Foreskin keratinocyte (primary cell): ENCODE measurements at places on chromosomes 2 and 18. TPM values are rescaled to one million over a fixed set of nuclear protein-coding genes. Genes with fewer than 3 reads are reported as not detected.

The YPEL5 gene
- 27.8 and 35.3 TPM in 2 replicates for polyA plus RNA-seq

The SLC9A2 gene
- polyA plus RNA-seq: 0.02 and 0.17 TPM in 2 replicates

The TEX44 gene
- polyA plus RNA-seq: not detected in 2 replicates

The CCL20 gene
- polyA plus RNA-seq: 0.60 and 0.70 TPM in 2 replicates

The GTF2A1L gene
- polyA plus RNA-seq: 0.04 TPM in 1 of 2 replicates, not detected in the other

The APCDD1 gene
- polyA plus RNA-seq: 2.0 and 4.8 TPM in 2 replicates

The VWA3B gene
- 0.06 TPM in 1 of 2 replicates, not detected in the other for polyA plus RNA-seq

The CYTIP gene
- polyA plus RNA-seq: not detected in 2 replicates

The FOXD4L1 gene
- 0.02 TPM in 2 replicates for polyA plus RNA-seq

The POTEC gene
- not detected in 2 replicates for polyA plus RNA-seq

The RAB10 gene
- polyA plus RNA-seq: 62.3 and 72.1 TPM in 2 replicates

The GREB1L gene
- polyA plus RNA-seq: 0.63 and 1.2 TPM in 2 replicates

The MALT1 gene
- 11.0 and 13.0 TPM in 2 replicates for polyA plus RNA-seq

The SLC5A7 gene
- not detected in 2 replicates for polyA plus RNA-seq

The HMSD gene
- polyA plus RNA-seq: 9.0 and 10.7 TPM in 2 replicates

The HOXD9 gene
- 0.21 and 0.47 TPM in 2 replicates for polyA plus RNA-seq

The NFU1 gene
- 60.1 and 63.0 TPM in 2 replicates for polyA plus RNA-seq

The NGEF gene
- polyA plus RNA-seq: 0.01 TPM in 1 of 2 replicates, not detected in the other

The SULT1C4 gene
- polyA plus RNA-seq: not detected in 2 replicates

The DLX1 gene
- 5.9 and 6.5 TPM in 2 replicates for polyA plus RNA-seq

The MC5R gene
- not detected in 2 replicates for polyA plus RNA-seq

The TWIST2 gene
- 32.5 and 34.4 TPM in 2 replicates for polyA plus RNA-seq

The VIT gene
- not detected in 2 replicates for polyA plus RNA-seq

The SERPINB5 gene
- polyA plus RNA-seq: 157 and 172 TPM in 2 replicates

The CNDP1 gene
- polyA plus RNA-seq: not detected in 2 replicates

The SF3B6 gene
- 232 and 280 TPM in 2 replicates for polyA plus RNA-seq

The GNLY gene
- not detected in 2 replicates for polyA plus RNA-seq

The METAP1D gene
- 3.8 and 4.0 TPM in 2 replicates for polyA plus RNA-seq

The CRYGD gene
- not detected in 2 replicates for polyA plus RNA-seq

The CCDC138 gene
- 2.8 and 3.7 TPM in 2 replicates for polyA plus RNA-seq

The NIF3L1 gene
- 30.7 and 38.1 TPM in 2 replicates for polyA plus RNA-seq

The TMEM185B gene
- polyA plus RNA-seq: 10.7 and 11.4 TPM in 2 replicates

The UGT1A3 gene
- polyA plus RNA-seq: 0.40 and 0.58 TPM in 2 replicates

The ABCG5 gene
- not detected in 2 replicates for polyA plus RNA-seq

The CACNB4 gene
- polyA plus RNA-seq: 0.02 and 0.03 TPM in 2 replicates

The SLC35F6 gene
- 26.7 and 28.5 TPM in 2 replicates for polyA plus RNA-seq

The TMEM127 gene
- polyA plus RNA-seq: 17.3 and 19.7 TPM in 2 replicates

The ABCB11 gene
- not detected in 2 replicates for polyA plus RNA-seq

The OXER1 gene
- polyA plus RNA-seq: 0.04 and 0.08 TPM in 2 replicates

The GPR17 gene
- polyA plus RNA-seq: not detected in 2 replicates

The LGALSL gene
- 13.6 and 21.5 TPM in 2 replicates for polyA plus RNA-seq

The CROCC2 gene
- not detected in 2 replicates for polyA plus RNA-seq

The FEV gene
- not detected in 2 replicates for polyA plus RNA-seq

The WDPCP gene
- polyA plus RNA-seq: 0.69 and 1.6 TPM in 2 replicates

The FBLN7 gene
- 0.10 and 0.16 TPM in 2 replicates for polyA plus RNA-seq

The DOK6 gene
- polyA plus RNA-seq: not detected in 2 replicates

The RAX gene
- polyA plus RNA-seq: not detected in 2 replicates

The TGFA gene
- 30.5 and 37.1 TPM in 2 replicates for polyA plus RNA-seq

The FAM117B gene
- 0.75 and 0.78 TPM in 2 replicates for polyA plus RNA-seq

The KIF1A gene
- polyA plus RNA-seq: not detected in 2 replicates

The CAVIN2 gene
- 1.8 and 2.6 TPM in 2 replicates for polyA plus RNA-seq
